ENCODE measurements at places on chromosomes 1 and 21.

DNA sequence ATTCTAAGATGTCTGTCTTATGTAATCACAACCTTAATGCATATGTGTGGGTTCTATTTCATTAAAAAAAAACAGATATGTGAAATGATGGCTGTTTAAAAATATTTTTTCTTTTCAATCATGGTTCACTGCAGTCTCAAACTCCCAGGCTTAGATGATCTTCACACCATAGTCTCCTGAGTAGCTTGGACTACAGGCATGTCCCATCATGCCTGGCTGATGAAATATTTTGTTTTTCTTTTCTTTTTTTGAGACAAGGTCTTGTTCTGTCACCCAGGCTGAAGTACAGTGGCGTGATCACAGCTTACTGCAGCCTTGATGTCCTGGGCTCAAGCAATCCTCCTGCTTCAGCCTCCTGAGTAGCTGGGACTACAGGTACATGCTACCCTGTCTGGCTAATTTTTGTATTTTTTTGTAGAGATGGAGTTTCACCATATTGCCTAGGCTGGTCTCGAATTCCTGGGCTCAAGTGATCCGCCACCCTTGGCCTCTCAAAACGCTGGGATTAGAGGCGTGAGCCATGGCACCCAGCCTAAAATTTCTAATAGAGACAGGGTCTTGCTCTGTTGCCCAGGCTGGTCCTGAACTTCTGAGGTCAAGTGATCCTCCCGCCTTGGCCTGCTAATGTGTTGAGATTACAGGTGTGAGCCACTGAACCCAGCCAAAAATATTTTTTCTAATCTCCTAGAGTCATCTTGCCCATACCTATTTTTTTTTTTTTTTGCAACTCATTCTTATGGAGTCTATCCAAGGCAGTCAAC is 67.6 kb downstream of the GIPC2 start:
- DNase-seq: no peak

DNA sequence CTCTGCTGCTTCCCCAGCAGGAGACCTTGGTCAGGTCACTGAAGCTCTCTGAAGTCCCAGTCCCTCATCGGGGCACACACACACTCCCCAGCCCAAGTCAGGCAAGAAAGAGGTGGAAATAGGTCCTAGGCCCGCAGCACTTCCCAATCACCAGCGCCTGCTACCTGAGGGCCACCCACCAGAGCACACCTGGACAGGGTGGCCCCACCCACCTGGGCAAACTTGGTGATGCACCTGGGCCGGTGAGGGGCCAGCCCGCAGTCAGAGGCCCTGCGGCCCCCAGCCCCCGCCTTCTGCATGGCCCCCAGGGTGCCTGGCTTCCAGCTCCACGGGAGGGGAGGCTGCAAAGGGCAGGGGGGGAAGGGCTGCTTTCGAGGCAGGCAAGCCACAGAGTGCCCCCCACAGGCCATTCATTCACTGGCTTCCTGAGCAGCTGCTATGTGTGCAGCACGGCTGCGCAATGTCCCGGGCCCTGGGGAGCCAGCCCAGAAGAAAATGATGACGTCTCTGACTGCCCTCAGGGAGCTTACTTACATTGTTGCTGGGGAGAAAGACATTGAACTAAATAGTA is 4.7 kb downstream of the SH2D5 start:
- DNase-seq: no peak

GRCh38 chr21:34078915-34079314 is 5.5 kb downstream of the MRPS6 start:
- no peak for DNase-seq

- DNase-seq: no peak
Observed at GRCh38 chr1:183239220-183239742, 53.2 kb downstream of the LAMC2 start.

- DNase-seq: no peak
Observed at GRCh38 chr1:21799730-21800129, 12.3 kb upstream of the LDLRAD2 start.
